NCI-H460 (cell line): ENCODE measurements at places on chromosomes 6 and 20. TPM values are rescaled to one million over a fixed set of nuclear protein-coding genes. Genes with fewer than 3 reads are reported as not detected.

Gene PRL
- not detected in 2 replicates for total RNA-seq

Gene NHLRC1
- total RNA-seq, result 0.82 and 0.98 TPM in 2 replicates

Gene HCRTR2
- total RNA-seq, result not detected in 2 replicates

Gene HS3ST5
- not detected in 2 replicates for total RNA-seq

Gene ID1
- 125 and 149 TPM in 2 replicates for total RNA-seq

Gene VIP
- not detected in 2 replicates for total RNA-seq

Gene DAAM2
- 0.06 TPM in 1 of 2 replicates, not detected in the other for total RNA-seq

Gene ULBP3
- total RNA-seq, result 6.5 and 9.4 TPM in 2 replicates

Gene BFSP1
- total RNA-seq, result 3.9 and 4.1 TPM in 2 replicates

Gene ZKSCAN8
- total RNA-seq, result 13.1 and 14.8 TPM in 2 replicates

Gene TAF4
- total RNA-seq, result 4.0 and 6.6 TPM in 2 replicates

Gene C20orf141
- total RNA-seq, result not detected in 2 replicates

Gene ARMC2
- 1.6 and 3.1 TPM in 2 replicates for total RNA-seq

Gene SLC22A1
- 0.20 TPM in 1 of 2 replicates, not detected in the other for total RNA-seq

Gene FAM83C
- total RNA-seq, result not detected in 2 replicates

Gene C6orf62
- total RNA-seq, result 111 and 118 TPM in 2 replicates

Gene RBPJL
- not detected in 2 replicates for total RNA-seq
